H1 (cell line): ENCODE measurements at places on chromosomes 7 and 10.

DNA sequence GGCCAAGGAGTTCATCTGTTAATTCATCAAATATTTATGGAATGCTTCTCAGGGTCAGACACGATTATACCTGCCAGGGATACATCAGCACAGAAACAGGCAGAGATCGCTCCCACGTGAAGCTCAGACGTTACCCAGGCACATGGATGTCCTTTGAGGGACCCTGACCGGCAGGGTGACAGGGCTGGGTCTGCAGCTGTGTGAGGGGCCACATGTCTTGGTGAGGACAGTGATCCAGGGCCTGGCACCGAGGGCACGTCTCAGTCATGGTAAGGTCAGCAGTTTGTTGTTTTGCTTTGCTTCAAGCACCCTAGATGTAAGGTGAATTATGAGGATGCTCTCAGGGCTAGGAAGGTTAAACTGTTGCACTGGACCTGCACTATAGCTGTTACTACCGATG, 227.9 kb downstream of the WDR37 start:
- no peaks in the 10 kb centered on the region for H3K36me3 ChIP-seq
- no peak overlapping the region for H3K4me3 ChIP-seq
- H3K27me3 ChIP-seq = no peaks in the 10 kb centered on the region
- DNase-seq = no peak
- no peak overlapping the region for H3K27ac ChIP-seq
- no peaks in the 10 kb centered on the region for H3K4me1 ChIP-seq

- no peak overlapping the region for H3K4me3 ChIP-seq
- H3K36me3 ChIP-seq = no peaks in the 10 kb centered on the region
- DNase-seq = no peak
- H3K27ac ChIP-seq = no peak overlapping the region
- no peaks in the 10 kb centered on the region for H3K27me3 ChIP-seq
Measured at GRCh38 chr7:19610194-19610943, 98.5 kb downstream of the POLR1F start.

DNA sequence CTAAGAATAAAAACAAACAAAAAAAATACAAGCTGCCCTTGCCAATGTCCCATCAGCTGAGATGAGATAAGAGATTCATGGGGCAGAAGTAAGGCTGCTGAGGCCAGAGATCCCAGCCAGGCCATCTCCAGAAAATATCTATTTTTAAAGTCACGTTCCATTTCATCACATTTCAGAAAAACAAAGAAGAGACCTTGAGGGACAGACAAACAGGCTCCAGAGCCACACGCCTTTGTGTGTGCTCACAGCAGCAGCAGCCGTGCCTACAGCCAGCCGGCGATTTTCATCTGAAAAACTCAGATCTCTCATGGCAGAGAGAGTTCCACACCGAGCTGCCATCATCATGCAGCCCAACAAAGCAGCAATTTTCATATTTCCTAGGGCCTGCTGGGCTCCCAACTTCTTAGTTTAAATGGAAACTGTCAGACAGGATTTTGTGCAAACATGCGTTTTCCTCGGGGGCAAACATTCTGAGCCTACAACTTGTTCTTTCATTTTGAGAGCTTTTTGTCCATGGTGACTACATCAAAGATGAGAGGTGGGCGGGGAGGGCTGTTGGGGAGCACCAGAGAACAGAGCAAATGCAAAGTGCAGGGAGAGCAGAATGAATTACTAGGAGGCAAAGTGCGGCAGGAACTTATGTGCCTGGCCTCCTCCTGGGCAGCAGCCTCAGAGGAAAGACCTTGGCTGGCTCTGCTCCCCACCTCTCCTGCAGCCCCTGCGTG, 38.8 kb downstream of the DLG5 start:
- H3K27me3 ChIP-seq = no peaks in the 10 kb centered on the region
- no peaks in the 10 kb centered on the region for H3K36me3 ChIP-seq
- H3K27ac ChIP-seq = peak overlapping the region; percentile 17; the same call in 1 of the 2 replicates
- DNase-seq = no peak
- H3K4me3 ChIP-seq = 0 out of 2 replicates have a peak overlapping the region, but pooled peaks have one; percentile 5

DNA sequence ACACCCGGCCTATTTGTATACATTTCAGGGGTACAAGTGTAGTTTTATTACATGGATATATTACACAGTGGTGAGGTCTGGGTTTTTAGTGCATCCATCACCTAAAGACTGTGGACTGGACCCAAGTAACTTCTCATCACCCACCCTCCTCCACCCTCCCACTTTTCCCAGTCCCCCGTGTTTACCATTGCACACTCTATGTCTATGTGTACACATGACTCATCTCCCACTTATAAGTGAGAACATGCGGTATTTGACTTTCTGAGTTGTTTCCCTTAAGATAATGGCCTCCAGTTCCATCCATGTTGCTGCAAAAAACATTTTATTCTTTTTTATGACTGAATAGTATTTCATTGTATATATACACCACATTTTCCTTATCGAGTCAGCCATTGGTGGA, 98.9 kb upstream of the WAC start:
- no peak overlapping the region for H3K4me3 ChIP-seq
- H3K36me3 ChIP-seq = no peaks in the 10 kb centered on the region
- no peak for DNase-seq
- no peak overlapping the region for H3K27ac ChIP-seq

- H3K27ac ChIP-seq = no peak overlapping the region
- no peaks in the 10 kb centered on the region for H3K4me1 ChIP-seq
- no peaks in the 10 kb centered on the region for H3K27me3 ChIP-seq
- H3K4me3 ChIP-seq = no peak overlapping the region
- DNase-seq = no peak
Measured at GRCh38 chr10:44761076-44761475, 150.1 kb upstream of the TMEM72 start.

GRCh38 chr10:33423154-33423529, 88.7 kb upstream of the NRP1 start:
- H3K36me3 ChIP-seq = no peaks in the 10 kb centered on the region
- H3K4me1 ChIP-seq = 0 out of 2 replicates have a peak, but pooled peaks cover 2% of the 10 kb centered on the region
- DNase-seq = no peak
- H3K27ac ChIP-seq = no peak overlapping the region
- no peak overlapping the region for H3K4me3 ChIP-seq

- DNase-seq = no peak
- no peaks in the 10 kb centered on the region for H3K4me1 ChIP-seq
- H3K4me3 ChIP-seq = no peak within 1 kb of the TSS
- H3K27me3 ChIP-seq = no peaks in the 10 kb centered on the region
- H3K27ac ChIP-seq = no peak within 1 kb of the TSS
- H3K36me3 ChIP-seq = no peaks in the 10 kb centered on the region
Measured at GRCh38 chr10:49187950-49188761, at the start of gene TMEM273. Gene TMEM273, minus strand, starts transcription at chr10:49188391. Its CDS starts 55 bp downstream, at chr10:49188336.

GRCh38 chr7:94874036-94874785, 33.2 kb upstream of the PPP1R9A start:
- no peak overlapping the region for H3K4me3 ChIP-seq
- H3K4me1 ChIP-seq = no peaks in the 10 kb centered on the region
- no peaks in the 10 kb centered on the region for H3K27me3 ChIP-seq
- no peak overlapping the region for H3K27ac ChIP-seq
- no peak for DNase-seq
- no peaks in the 10 kb centered on the region for H3K36me3 ChIP-seq

DNA sequence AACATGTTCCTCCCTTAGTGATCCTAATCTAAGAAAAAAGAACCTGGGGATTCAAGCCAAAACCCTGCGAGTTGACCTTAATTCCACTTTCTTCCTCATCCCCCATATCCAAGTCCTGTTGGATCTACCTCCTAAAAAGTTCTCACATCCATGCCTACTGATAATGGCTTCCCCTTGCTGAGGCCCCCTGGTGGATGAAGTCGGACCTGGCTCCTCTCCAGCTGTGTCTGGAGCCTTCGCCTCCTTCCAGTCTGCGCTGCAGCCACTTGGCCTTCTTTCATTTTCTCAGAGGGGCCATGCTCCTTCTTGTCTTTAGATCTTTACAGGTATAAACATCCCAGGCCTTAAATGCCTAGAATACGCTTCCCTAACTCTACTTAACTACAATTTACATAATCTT, 8.1 kb downstream of the PDE1C start:
- no peak overlapping the region for H3K4me3 ChIP-seq
- DNase-seq = no peak
- peaks cover 6% of the 10 kb centered on the region for H3K4me1 ChIP-seq
- no peaks in the 10 kb centered on the region for H3K27me3 ChIP-seq

DNA sequence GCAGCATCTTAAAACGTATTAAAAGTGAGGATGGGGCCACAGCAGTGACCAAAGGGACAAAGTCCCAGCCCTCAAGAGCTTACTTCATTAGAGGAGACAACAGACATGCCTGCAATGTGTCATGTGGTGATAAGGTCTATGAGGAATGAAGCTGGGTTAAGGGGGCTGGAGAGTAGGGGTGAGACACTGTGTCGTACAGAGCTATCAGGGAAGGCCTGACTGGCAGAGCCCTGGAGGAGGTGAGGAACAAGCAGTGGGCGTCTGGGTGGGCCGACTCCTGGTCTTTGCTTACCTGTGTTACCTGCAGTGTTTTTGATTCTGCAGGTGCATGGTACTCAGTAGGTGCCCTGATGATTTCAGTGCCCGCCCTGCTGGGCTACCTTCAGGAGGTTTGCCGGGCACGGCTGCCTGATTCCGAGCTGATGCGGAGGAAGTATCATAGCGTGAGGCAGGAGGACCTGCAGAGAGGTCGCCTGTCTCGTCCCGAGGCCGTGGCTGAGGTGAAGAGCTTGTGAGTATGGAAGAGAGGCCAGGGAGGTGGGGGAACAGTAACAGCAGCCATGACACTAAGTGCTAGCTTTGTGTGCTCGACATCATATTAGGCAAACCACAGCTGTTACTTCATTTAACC, 7.6 kb downstream of the ZFYVE27 start:
- H3K27me3 ChIP-seq = no peaks in the 10 kb centered on the region
- H3K27ac ChIP-seq = no peak overlapping the region
- H3K36me3 ChIP-seq = peaks cover 40% of the 10 kb centered on the region
- H3K4me1 ChIP-seq = no peaks in the 10 kb centered on the region
- no peak overlapping the region for H3K4me3 ChIP-seq

- no peaks in the 10 kb centered on the region for H3K4me1 ChIP-seq
- no peaks in the 10 kb centered on the region for H3K36me3 ChIP-seq
- H3K27ac ChIP-seq = no peak overlapping the region
- DNase-seq = no peak
- no peak overlapping the region for H3K4me3 ChIP-seq
- no peaks in the 10 kb centered on the region; the same call in 1 of the 2 replicates for H3K27me3 ChIP-seq
Measured at GRCh38 chr10:70063418-70064098, 10.9 kb downstream of the MACROH2A2 start.

- H3K36me3 ChIP-seq = no peaks in the 10 kb centered on the region
- H3K27ac ChIP-seq = no peak overlapping the region
- H3K4me3 ChIP-seq = no peak overlapping the region
- no peaks in the 10 kb centered on the region for H3K27me3 ChIP-seq
- H3K4me1 ChIP-seq = no peaks in the 10 kb centered on the region
Measured at GRCh38 chr7:117009705-117010361, 56.5 kb downstream of the ST7 start.

DNA sequence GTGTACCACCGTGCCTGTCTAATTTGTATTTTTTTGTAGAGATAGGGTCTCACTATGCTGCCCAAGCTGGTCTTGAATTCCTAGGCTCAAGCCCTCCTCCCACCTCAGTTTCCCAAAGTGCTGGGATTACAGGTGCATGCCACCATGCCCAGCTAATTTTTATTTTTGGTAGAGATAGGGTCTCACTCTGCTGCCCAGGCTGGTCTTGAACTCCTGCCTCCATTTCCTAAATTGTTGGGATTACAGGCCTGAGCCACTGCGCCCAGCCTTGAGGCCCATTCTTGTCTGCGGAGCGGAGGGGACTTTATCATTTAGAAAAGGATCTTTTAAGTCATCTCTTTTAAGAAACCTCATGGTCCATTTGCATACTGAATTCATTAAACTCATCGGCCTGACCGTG, 221.4 kb upstream of the SH2B2 start:
- no peak for DNase-seq
- no peak overlapping the region for H3K27ac ChIP-seq
- H3K4me3 ChIP-seq = no peak overlapping the region
- peaks cover 9% of the 10 kb centered on the region for H3K4me1 ChIP-seq
- H3K27me3 ChIP-seq = no peaks in the 10 kb centered on the region
- no peaks in the 10 kb centered on the region for H3K36me3 ChIP-seq

DNA sequence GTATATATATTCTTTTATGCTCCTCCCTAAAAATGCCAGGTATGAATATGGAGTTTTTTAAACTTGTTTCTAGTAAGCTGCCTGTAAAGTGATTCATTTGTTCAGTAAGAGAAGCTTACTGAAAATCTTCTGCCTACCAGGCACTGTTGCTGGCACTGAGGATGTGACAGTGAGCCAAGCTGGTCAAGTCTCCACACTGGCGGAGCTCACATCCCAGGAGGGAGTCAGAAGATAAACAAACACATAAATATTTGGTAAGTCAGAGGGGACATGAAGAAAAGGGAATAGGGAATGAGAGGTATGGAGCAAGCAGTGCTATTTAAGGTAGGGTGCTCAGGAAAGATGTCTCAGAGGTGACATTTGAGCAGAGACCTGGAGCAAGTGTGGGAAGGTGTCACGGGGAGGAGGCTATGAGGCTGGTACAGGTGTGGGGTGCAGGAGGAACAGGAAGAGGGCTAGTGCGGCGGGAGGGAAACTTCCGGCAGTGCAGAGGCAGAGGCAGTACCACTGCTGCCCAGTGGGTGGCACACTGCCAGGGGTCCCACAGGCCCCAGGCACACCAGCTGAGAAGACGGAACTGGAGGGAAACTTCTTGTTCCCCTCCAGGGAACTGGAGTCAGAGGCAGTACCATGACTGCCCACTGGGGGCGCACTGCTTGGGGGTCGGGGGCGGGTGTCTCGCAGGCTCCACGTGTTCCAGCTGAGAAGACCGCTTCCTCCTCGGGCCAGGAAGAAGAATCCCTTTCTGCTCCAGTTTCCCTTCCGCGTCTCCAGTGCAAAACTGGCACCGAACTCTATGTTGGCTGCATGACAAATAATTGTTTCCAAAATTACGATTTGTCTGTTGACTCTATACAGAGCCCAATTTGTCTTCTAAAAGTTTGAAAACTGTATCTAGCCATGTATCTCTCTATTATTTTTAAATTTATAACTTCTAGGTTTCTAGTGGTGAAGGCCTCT, 161.0 kb downstream of the TEX36 start:
- H3K27me3 ChIP-seq = no peaks in the 10 kb centered on the region
- H3K4me3 ChIP-seq = no peak overlapping the region
- peak; percentile 96 for DNase-seq
- no peak overlapping the region for H3K27ac ChIP-seq
- no peaks in the 10 kb centered on the region for H3K36me3 ChIP-seq
